ENCODE measurements at places on chromosomes 4 and X. TPM values are rescaled to one million over a fixed set of nuclear protein-coding genes. Genes with fewer than 3 reads are reported as not detected.
A peak's percentile ranks its signal among the peaks of the same experiment; 100 is the strongest.

DNA sequence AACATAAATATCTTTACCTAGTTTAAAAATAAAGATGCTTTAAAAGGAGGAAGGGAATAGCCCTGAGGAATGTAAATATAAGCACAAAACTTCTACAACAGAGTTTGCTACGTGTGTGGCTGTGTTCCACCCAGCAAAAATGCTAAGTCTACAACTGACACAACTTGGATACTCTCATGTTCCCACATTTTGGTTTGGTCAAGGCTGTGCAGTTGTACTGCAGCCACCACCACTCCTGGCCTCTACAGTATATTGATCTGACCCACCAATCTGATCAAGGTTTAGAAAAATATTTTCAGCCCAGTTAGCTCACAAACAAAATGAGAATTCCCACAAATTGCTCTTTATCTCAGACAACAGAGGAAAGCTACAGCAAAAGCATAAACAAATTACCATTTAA lies 12.1 kb downstream of the F9 start:
- H3K27me3 ChIP-seq: no peaks in the 10 kb centered on the region
- no peak overlapping the region for H3K4me3 ChIP-seq
- H3K4me1 ChIP-seq: no peaks in the 10 kb centered on the region

The ZFP92 gene
- 0.08 TPM for total RNA-seq

DNA sequence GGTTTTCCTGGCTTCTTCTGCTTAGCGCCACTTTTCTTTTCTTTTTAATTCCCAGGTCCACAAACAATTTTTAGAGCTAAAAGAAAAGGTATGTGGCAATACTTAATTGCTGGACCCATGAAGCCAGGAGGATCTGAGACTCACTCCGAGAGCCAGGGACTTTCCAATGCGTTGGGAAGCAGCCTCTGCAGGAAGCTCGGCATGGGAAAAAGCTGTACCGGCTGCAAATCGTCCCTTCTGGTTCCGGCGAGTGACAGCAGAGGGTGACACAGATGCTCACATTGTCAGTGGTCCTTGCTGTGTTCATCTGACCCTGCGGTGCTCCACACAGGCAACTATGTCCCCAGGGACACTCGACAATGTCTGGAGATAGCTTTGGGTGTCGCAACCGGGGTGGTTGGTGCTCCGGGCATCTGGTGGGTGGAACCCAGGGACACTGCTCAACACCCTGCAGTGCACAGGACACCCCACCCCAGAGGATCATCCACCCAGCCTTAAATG lies 164.0 kb downstream of the PRKX start:
- no peak overlapping the region for H3K4me3 ChIP-seq
- H3K27ac ChIP-seq: no peak overlapping the region
- DNase-seq: no peak

DNA sequence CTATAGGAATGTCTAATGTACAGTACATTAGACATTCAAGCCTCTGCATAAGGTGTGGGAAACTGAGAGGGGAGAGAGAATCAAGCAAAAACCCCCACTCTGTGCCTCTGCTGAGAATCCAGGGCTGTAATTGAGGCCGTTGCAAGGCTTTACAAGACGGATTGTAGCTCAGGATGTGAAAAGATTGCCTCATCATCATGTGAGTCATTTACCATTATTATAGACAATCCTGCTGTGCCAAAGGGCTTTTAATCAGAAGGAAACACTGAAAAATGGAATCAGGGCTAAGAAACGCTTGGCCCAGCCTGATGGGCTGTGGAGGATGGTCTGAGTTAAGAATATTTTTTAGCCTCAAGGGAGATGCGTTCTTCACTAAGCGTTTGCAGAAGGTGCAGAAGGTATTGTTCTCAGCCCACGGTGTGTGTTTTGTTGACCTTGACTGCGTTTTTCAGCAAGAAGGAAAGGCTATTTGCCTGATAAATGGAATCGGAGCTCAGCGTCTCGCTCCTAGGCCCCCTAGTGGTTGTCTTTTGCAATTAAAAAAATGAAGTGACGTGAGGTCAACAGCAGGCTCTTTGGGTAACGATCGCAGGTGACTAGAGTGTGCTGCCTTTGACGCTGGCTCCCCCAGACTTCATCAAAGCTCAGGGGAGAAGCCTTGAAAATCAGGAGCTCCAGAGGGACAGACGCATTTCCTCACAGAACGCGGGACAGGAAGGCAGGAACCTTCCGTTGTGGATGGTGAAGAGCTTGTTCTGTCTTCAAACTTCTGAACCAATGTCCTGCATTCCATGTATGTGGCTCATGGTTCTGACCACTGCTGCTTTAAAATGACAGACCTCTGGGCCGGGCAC lies 18.1 kb upstream of the CHRNA9 start:
- H3K27ac ChIP-seq: peak overlapping the region; percentile 80
- H3K4me3 ChIP-seq: peak overlapping the region; percentile 54
- DNase-seq: peak; percentile 86
- peaks cover 20% of the 10 kb centered on the region for H3K4me1 ChIP-seq
- H3K27me3 ChIP-seq: no peaks in the 10 kb centered on the region
- no peaks in the 10 kb centered on the region for H3K36me3 ChIP-seq

The CDX4 gene
- total RNA-seq: not detected

The IGSF1 gene
- not detected for total RNA-seq

The THAP6 gene
- 22.8 TPM for total RNA-seq

The DOCK11 gene
- total RNA-seq: 68.2 TPM

The MAGIX gene
- 0.93 TPM for total RNA-seq

- H3K4me1 ChIP-seq: peaks cover 54% of the 10 kb centered on the region
- no peak for DNase-seq
- no peaks in the 10 kb centered on the region for H3K36me3 ChIP-seq
- peak overlapping the region; percentile 89 for H3K27ac ChIP-seq
- no peaks in the 10 kb centered on the region for H3K27me3 ChIP-seq
These were observed 25.6 kb upstream of the PRDM8 start for GRCh38 chr4:80171656-80172055.

- H3K4me3 ChIP-seq: no peak overlapping the region
- DNase-seq: no peak
- H3K4me1 ChIP-seq: no peaks in the 10 kb centered on the region
- H3K27me3 ChIP-seq: no peaks in the 10 kb centered on the region
- H3K36me3 ChIP-seq: no peaks in the 10 kb centered on the region
These were observed 68.6 kb upstream of the OTUD4 start for GRCh38 chr4:145248971-145249370.
